ENCODE measurements at places on chromosomes 11 and 22.

GRCh38 chr11:10758957-10759356, 7.9 kb downstream of the CTR9 start:
- no peaks in the 10 kb centered on the region for H3K36me3 ChIP-seq
- H3K4me1 ChIP-seq, result no peaks in the 10 kb centered on the region
- no peak overlapping the region for H3K27ac ChIP-seq
- no peak for ATAC-seq

DNA sequence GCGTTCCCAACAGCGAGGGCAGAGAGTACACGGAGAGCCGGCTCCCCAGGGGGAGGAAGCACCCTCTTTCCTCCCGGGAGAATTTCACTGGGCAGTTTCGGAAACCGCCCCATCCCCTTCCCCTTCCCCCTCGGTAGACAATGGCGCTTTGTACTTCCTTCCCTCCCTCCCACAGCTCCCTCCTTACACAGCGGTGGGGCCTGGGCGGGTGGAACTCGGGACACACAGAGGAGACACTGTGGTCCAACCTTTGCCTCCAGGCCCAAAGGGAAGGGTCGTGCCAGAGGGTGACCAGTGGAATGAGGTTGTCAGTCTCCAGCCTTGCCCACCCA, 4.3 kb downstream of the SMTN start:
- peak overlapping the region; percentile 86 for H3K4me3 ChIP-seq
- H3K27me3 ChIP-seq, result no peaks in the 10 kb centered on the region
- peak overlapping the region; percentile 82 for H3K27ac ChIP-seq
- H3K4me1 ChIP-seq, result peaks cover 13% of the 10 kb centered on the region

GRCh38 chr11:65013888-65014725, at the start of gene ARL2:
TSS of gene ARL2 (plus strand) at chr11:65014160. CDS start at chr11:65014208, 48 bp downstream.
- H3K27me3 ChIP-seq, result no peaks in the 10 kb centered on the region
- H3K4me1 ChIP-seq, result peaks cover 21% of the 10 kb centered on the region
- ATAC-seq, result peak; percentile 82

DNA sequence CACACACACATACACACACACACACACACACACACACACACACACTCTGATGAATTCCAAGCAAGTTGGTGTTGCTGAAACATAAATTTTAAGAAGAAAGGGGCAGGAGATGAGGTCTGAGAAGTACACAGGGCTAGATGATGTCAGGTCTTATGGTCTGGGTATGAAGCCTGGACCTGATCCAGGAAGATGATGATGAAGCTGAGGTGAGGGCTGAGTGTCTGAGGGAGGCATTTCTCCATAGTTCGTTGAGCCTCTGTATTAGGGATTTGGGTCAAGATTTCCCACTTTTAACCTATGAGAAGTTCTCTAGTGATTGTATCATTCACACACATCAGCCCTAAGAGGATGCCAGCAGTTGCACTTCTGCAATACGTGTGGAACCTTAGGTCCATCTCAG, 32.6 kb downstream of the KREMEN1 start:
- ATAC-seq, result no peak
- peaks cover 8% of the 10 kb centered on the region for H3K27me3 ChIP-seq
- no peak overlapping the region for H3K27ac ChIP-seq
- no peak overlapping the region for H3K4me3 ChIP-seq

- no peak within 1 kb of the TSS for H3K27ac ChIP-seq
- peaks cover 26% of the 10 kb centered on the region for H3K27me3 ChIP-seq
- H3K4me1 ChIP-seq, result peaks cover 9% of the 10 kb centered on the region
- H3K36me3 ChIP-seq, result peaks cover 14% of the 10 kb centered on the region
Measured at GRCh38 chr22:19149991-19150390, at the start of gene GSC2. TSS of gene GSC2 (minus strand) at chr22:19150292. CDS start at chr22:19150283, 9 bp downstream.

GRCh38 chr11:12841946-12842630, 167.0 kb upstream of the RASSF10 start:
- H3K4me1 ChIP-seq, result no peaks in the 10 kb centered on the region
- no peak overlapping the region for H3K4me3 ChIP-seq
- no peak overlapping the region for H3K27ac ChIP-seq
- H3K27me3 ChIP-seq, result peaks cover 11% of the 10 kb centered on the region
- H3K36me3 ChIP-seq, result no peaks in the 10 kb centered on the region

DNA sequence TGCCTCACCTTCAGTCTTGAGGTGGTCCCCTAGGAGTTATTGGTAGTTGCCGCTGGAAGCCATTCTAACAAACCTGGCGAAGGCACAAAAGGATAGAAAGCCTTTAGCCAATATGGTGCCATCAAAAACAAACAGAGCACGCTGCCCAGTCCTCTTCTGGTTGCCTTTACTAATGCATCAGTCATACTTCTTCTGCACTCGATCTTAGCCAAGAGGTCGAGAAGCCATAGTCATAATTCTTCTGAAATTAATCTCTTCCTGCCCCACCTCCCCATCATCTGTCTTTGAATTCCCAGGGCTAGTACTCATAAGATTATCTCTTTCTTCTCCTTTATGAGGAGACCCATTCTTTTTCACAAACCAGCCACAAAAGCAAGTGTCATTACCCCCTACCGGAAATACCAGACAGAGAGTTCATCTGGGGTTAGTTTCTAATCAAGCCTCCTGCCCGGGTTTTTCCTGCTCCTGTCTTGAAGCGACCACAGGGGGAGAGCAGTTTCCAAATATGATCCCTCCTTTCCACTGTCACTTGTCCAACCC, 21.4 kb upstream of the EHF start:
- H3K27me3 ChIP-seq, result peaks cover 7% of the 10 kb centered on the region
- H3K4me3 ChIP-seq, result peak overlapping the region; percentile 3
- peaks cover 9% of the 10 kb centered on the region for H3K4me1 ChIP-seq
- no peaks in the 10 kb centered on the region for H3K36me3 ChIP-seq

DNA sequence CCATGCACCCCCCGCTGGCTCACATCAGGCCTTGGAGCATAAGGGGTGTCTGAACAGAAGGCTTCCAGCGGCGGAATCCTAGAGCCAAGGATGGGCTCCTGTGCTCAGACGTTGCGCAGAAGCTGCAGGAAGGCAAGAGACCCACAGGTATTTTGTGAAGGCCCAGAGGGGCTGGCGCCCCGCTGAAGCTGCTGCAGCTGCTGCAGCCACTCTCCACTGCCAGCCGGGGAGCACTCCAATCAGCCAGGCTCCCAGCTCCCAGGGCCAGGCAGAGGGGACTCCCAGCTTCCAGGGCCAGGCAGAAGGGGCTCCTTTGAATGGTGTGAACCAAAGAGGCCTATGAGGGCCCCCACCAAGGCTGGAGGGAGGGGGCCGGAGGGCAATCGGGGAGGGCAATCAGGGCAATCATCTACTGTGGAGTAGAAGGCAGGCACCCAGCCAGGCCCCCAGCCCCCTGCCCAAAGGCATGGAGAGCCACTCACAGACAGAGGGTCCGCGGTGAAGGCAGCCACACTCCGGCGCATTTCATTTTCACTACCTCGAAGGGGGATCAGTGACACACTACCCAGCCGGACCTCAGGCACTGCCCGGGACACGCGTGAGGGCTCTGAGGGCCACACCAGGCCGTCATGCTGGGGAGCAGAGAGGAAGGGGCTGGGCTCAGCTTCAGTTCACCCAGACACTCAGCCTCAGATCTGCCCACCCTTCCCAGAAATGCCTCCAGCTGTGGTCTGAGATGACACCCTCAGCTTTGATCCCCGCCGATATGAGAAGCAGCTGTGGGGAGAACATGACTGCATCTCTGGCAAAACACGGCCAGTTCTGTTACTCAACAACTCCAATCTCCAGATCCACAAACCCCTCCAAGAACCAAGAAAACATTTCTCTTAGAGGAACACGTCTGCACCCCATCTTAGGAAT, 11.6 kb upstream of the PDE2A start:
- H3K36me3 ChIP-seq, result peaks cover 59% of the 10 kb centered on the region
- no peaks in the 10 kb centered on the region for H3K27me3 ChIP-seq
- ATAC-seq, result peak; percentile 47
- peak overlapping the region; percentile 38 for H3K4me3 ChIP-seq
- H3K27ac ChIP-seq, result peak overlapping the region; percentile 83

- no peaks in the 10 kb centered on the region for H3K4me1 ChIP-seq
- H3K27ac ChIP-seq, result no peak overlapping the region
- no peak for ATAC-seq
- H3K4me3 ChIP-seq, result no peak overlapping the region
Measured at GRCh38 chr11:32050264-32050663, 40.6 kb upstream of the RCN1 start.

GRCh38 chr11:59756845-59757244, 1.7 kb downstream of the STX3 start:
- no peak for ATAC-seq
- H3K27ac ChIP-seq, result no peak overlapping the region
- peak overlapping the region; percentile 76 for H3K4me3 ChIP-seq
- H3K27me3 ChIP-seq, result no peaks in the 10 kb centered on the region
- H3K4me1 ChIP-seq, result no peaks in the 10 kb centered on the region

GRCh38 chr22:44804327-44804726, 52.0 kb downstream of the ARHGAP8 start:
- peaks cover 4% of the 10 kb centered on the region for H3K4me1 ChIP-seq
- peaks cover 18% of the 10 kb centered on the region for H3K27me3 ChIP-seq
- H3K36me3 ChIP-seq, result no peaks in the 10 kb centered on the region
- no peak for ATAC-seq
- no peak overlapping the region for H3K4me3 ChIP-seq
- H3K27ac ChIP-seq, result no peak overlapping the region

GRCh38 chr22:41598081-41598480, 8.4 kb upstream of the PMM1 start:
- no peak overlapping the region for H3K4me3 ChIP-seq
- H3K4me1 ChIP-seq, result peaks cover 5% of the 10 kb centered on the region
- H3K27ac ChIP-seq, result no peak overlapping the region
- H3K36me3 ChIP-seq, result peaks cover 49% of the 10 kb centered on the region
- H3K27me3 ChIP-seq, result no peaks in the 10 kb centered on the region
- no peak for ATAC-seq

- peaks cover 25% of the 10 kb centered on the region for H3K4me1 ChIP-seq
- H3K4me3 ChIP-seq, result peak overlapping the region; percentile 72
- peak overlapping the region; percentile 77 for H3K27ac ChIP-seq
- no peaks in the 10 kb centered on the region for H3K27me3 ChIP-seq
Measured at GRCh38 chr11:132718711-132719671, 813.3 kb downstream of the OPCML start.

GRCh38 chr11:91673705-91674104, 550.9 kb upstream of the FAT3 start:
- ATAC-seq, result no peak
- no peaks in the 10 kb centered on the region for H3K36me3 ChIP-seq
- no peak overlapping the region for H3K27ac ChIP-seq
- no peaks in the 10 kb centered on the region for H3K27me3 ChIP-seq

- ATAC-seq, result no peak
- H3K4me1 ChIP-seq, result no peaks in the 10 kb centered on the region
- no peaks in the 10 kb centered on the region for H3K36me3 ChIP-seq
- H3K4me3 ChIP-seq, result no peak overlapping the region
- peaks cover 10% of the 10 kb centered on the region for H3K27me3 ChIP-seq
Measured at GRCh38 chr22:33129621-33130020, 71.4 kb upstream of the SYN3 start.

- ATAC-seq, result no peak
- H3K27ac ChIP-seq, result no peak overlapping the region
- H3K4me1 ChIP-seq, result no peaks in the 10 kb centered on the region
- no peak overlapping the region for H3K4me3 ChIP-seq
- no peaks in the 10 kb centered on the region for H3K36me3 ChIP-seq
Measured at GRCh38 chr11:99370549-99371216, 349.9 kb downstream of the CNTN5 start.

- peaks cover 30% of the 10 kb centered on the region for H3K27me3 ChIP-seq
- H3K4me1 ChIP-seq, result no peaks in the 10 kb centered on the region
- ATAC-seq, result no peak
Measured at GRCh38 chr11:3213659-3214419, 4.8 kb downstream of the MRGPRG start.

GRCh38 chr11:70169127-70169526, 34.0 kb upstream of the FADD start:
- H3K4me1 ChIP-seq, result no peaks in the 10 kb centered on the region
- no peak for ATAC-seq
- H3K4me3 ChIP-seq, result no peak overlapping the region
- H3K36me3 ChIP-seq, result no peaks in the 10 kb centered on the region

DNA sequence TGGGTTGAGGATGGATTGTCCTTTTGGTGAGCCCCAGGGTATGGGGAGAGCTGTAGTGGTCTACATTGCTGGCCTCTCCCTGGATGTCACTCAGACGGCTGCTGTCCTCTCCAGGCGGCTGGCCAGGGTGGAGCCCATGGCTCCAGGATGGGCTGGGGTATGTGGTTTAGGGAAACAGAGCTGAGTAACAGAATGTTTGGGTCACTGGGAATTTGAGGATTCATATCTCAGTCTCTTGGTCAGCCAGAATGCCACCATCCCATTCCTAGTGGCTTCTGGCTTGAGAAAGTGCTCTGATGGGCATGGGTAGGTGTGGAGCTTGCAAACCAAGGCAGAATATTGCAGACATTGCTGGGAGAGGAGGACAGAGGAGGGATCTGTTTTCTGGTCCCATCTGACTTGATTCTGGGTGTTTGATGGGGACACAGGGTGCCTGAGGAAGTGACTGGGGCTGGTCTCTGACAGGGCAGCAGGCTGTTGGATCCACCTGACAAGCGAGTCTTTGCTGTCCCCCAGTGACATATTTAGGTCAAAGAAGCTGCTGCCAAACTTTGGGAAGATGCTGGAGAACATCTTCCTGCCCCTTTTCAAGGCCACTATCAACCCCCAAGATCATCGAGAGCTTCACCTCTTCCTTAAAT, 41.4 kb downstream of the AMPD3 start:
- peaks cover 8% of the 10 kb centered on the region for H3K4me1 ChIP-seq
- no peak for ATAC-seq
- no peak overlapping the region for H3K4me3 ChIP-seq
- peak overlapping the region; percentile 60 for H3K27ac ChIP-seq
- no peaks in the 10 kb centered on the region for H3K27me3 ChIP-seq

DNA sequence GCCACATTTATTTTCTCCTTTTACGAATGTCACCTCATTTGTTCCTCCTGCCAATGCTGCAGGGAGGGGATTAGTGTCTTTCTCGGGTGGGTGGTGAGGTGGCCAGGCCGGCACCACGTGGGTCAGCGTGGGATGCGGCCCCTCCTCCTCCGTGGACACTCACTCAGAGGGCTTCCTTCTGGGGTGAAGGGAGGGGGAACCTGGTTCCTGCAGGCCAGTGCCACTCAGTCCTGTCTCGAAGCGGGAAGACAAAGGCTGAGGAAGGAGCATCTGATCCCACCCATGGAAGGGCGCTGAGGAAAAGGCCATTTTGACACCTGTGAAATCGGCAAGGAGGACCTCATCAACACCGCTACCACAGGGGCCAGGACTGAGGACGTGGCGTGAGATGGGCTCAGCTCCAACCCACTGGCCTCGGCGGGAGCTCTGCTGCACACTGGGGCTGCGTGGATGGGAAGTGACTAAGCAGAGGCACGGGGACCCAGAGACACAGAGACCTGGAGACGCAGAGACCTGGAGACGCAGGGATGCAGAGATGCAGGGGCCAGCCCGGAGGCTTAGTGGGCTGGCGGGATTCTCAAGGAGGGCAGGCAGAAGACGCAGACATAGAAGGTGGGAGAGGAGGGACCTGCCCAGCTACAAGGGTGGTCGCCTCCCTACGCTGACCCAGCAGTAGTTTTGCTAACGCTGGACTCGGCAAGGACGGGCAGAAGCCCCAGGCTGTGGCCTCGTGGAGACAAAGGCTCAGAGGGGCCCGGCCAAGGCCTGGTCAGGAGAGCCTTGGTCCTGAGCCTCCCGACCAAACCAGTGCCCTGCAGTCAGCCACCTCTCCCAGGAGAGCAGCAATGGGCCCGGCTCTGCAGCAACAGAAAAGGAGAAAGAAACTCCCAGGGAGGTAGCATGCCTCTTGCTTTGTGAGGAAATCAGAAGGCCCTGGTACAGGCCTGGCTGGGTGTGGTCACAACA, 1071.2 kb downstream of the BRD1 start:
- no peak overlapping the region for H3K4me3 ChIP-seq
- peaks cover 10% of the 10 kb centered on the region for H3K27me3 ChIP-seq
- no peaks in the 10 kb centered on the region for H3K36me3 ChIP-seq
- no peak for ATAC-seq
- H3K27ac ChIP-seq, result no peak overlapping the region

Data from activated T-helper 17 cell treated with anti-CD3 and anti-CD28 coated beads, Interleukin-2, amount 50 U/mL, for 72 hours (primary cell).